ENCODE measurements at places on chromosomes 6 and 20.

DNA sequence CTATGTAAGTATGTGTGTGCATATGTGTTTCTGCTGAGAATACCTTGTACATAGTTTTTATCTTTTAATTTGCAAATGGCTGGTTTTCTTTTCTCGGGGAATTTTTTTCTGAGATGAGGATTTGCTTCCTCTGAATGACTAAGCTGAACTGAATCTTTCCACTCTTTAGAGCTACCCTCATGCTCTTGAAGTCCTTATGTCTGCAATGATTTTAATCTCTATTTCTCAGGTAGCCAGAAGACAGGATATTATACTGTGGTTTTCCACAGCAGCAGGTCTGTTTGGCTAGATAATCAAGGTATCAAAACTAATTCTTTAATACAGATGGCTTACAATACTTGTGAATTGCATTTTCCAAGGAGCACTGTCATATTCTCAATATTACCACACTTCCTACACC lies 114.7 kb downstream of the PLCB1 start:
- H3K4me3 ChIP-seq, result no peak overlapping the region
- H3K4me1 ChIP-seq, result peaks cover 34% of the 10 kb centered on the region
- no peak for DNase-seq
- H3K27me3 ChIP-seq, result no peaks in the 10 kb centered on the region
- no peak overlapping the region for H3K27ac ChIP-seq

GRCh38 chr20:33757046-33757445 lies 25.2 kb downstream of the ZNF341 start:
- H3K4me1 ChIP-seq, result no peaks in the 10 kb centered on the region
- H3K27me3 ChIP-seq, result no peaks in the 10 kb centered on the region
- no peak for DNase-seq
- H3K36me3 ChIP-seq, result peaks cover 84% of the 10 kb centered on the region
- no peak overlapping the region for H3K4me3 ChIP-seq

DNA sequence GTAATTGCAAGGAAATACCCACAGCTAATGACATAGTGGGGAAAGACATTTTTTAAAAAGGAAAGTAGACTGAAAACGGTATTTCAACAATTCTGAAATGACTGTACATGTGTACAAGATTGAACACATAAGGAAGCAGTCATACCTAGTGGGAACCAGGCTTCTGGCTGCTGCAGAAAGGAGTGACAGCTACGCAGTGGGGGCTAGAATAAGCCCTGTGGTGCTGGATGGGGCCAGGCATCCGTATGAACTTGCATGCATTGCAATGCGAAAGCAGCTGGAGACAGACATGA lies 54.9 kb upstream of the GPR31 start:
- H3K27ac ChIP-seq, result no peak overlapping the region
- no peak overlapping the region for H3K4me3 ChIP-seq
- no peaks in the 10 kb centered on the region for H3K4me1 ChIP-seq
- DNase-seq, result no peak
- H3K27me3 ChIP-seq, result no peaks in the 10 kb centered on the region

DNA sequence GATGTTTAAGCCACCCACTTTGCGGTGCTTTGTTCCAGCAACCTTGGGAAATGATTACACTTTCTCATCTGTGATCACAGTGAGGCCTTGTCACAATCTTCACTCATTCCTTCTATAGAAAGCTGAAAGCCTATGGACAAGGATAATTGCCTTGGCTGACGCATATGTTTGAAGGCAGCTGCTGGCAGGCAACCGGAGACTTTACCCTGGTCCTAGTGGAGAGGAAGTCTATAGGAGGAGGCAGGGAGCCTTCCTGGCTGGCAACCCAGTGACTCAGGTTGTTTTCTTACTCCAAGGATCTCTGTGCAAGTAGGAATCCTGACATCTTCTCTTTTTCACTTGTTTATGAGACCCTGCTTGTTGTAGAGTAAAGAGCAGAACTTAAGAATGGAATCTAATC lies 34.1 kb upstream of the ESR1 start:
- H3K36me3 ChIP-seq, result no peaks in the 10 kb centered on the region
- no peak overlapping the region for H3K4me3 ChIP-seq
- H3K4me1 ChIP-seq, result no peaks in the 10 kb centered on the region
- H3K27ac ChIP-seq, result no peak overlapping the region
- no peak for DNase-seq

DNA sequence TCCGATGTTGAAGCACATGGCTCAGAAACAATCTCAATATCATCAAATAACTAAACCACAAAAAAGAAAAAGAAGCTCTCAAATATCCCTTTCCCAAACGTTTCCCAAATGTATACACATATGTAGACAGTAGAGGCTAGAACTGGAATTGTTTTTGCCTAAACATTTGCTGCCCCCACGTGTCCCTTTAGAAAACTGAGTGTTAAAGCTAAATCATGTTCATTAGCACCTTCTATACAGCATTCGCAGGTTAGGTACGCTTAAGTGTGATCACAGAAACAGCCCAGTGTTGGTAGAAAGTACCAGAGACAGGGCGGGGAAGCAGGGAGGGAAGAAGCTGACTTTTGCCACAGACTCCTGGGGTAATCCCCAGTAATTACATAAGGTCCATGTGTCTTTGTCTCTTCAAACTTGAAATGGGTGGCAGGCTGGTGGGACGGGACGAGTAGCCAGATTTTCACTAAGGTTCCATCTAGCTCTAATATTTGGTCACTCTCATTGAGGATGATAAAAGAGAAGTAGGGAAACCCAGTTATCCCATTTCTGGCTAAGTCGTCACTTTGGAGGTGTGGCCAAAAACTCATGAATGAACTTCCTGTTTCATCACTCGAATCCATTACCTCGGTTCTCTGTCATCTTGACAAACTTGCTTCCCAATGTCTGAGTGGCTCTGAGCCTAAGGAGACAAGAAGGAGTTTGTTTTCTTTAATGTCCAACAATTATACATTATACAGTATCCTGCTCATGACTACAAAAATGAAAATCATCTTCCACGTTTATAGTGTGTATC lies 15.0 kb upstream of the TFAP2A start:
- no peaks in the 10 kb centered on the region for H3K27me3 ChIP-seq
- H3K36me3 ChIP-seq, result no peaks in the 10 kb centered on the region
- peak overlapping the region; percentile 21 for H3K4me3 ChIP-seq
- peaks cover 5% of the 10 kb centered on the region for H3K4me1 ChIP-seq
- DNase-seq, result no peak
- peak overlapping the region; percentile 46 for H3K27ac ChIP-seq

All from esophagus squamous epithelium (tissue), 5 donors.